ENCODE measurements at places on chromosomes 13 and 19. TPM values are rescaled to one million over a fixed set of nuclear protein-coding genes. Genes with fewer than 3 reads are reported as not detected.
A peak's percentile ranks its signal among the peaks of the same experiment; 100 is the strongest.

Gene APOC4
- total RNA-seq = not detected

Gene LIG1
- total RNA-seq = 65.8 TPM

DNA sequence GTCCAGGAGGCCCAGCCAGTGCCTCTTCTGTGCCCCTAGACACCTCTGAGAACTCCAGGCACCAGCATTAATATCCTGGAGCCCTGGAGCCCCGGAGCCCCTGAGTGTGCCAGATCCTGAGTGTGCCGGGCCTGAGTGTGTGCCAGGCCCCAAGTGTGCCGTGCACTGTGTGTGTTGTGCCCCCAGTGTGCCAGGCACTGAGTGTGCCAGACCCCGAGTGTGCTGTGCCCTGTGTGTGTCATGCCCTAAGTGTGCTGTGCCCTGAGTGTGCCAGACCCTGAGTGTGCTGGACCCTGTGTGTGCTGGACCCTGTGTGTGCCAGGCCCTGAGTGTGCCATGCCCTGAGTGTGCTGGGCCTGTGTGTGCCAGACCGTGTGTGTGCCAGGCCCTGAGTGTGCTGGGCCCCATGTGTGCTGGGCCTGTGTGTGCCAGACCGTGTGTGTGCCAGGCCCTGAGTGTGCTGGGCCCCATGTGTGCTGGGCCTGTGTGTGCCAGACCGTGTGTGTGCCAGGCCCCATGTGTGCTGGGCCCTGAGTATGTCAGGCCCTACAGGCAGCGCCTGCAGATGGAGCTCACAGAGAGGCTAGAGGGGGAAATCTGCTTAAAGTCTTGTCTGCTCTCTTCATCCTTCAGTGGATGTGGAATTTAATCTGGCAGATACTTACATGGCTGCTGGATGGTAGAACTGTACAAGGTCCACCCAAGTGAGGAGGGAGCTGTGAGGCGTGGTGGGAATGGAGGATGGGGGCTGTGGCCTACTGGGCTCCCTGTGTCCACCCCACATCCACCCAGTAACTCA is 53.9 kb downstream of the C13orf46 start:
- H3K4me1 ChIP-seq = peaks cover 6% of the 10 kb centered on the region
- H3K36me3 ChIP-seq = peaks cover 13% of the 10 kb centered on the region
- H3K27me3 ChIP-seq = peaks cover 26% of the 10 kb centered on the region
- no peak overlapping the region for H3K4me3 ChIP-seq

DNA sequence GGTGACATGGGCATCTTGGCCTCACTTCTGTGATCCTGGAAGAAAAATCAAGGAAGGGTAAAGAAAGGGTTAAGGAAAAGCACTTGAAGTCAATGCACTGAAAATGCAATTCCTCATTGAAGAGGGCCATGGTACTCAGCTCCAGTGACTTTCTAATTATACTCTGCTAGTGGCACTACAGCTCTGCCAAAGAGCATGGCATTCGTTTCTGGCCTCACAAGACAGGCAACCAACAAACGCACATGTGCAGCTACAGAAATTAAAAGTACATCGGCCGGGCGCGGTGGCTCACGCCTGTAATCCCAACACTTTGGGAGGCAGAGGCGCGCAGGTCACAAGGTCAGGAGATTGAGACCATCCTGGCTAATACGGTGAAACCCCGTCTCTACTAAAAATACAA is 21.8 kb downstream of the SACS start:
- no peak overlapping the region for H3K4me3 ChIP-seq
- no peak for DNase-seq
- H3K27me3 ChIP-seq = peaks cover 7% of the 10 kb centered on the region
- H3K36me3 ChIP-seq = no peaks in the 10 kb centered on the region

DNA sequence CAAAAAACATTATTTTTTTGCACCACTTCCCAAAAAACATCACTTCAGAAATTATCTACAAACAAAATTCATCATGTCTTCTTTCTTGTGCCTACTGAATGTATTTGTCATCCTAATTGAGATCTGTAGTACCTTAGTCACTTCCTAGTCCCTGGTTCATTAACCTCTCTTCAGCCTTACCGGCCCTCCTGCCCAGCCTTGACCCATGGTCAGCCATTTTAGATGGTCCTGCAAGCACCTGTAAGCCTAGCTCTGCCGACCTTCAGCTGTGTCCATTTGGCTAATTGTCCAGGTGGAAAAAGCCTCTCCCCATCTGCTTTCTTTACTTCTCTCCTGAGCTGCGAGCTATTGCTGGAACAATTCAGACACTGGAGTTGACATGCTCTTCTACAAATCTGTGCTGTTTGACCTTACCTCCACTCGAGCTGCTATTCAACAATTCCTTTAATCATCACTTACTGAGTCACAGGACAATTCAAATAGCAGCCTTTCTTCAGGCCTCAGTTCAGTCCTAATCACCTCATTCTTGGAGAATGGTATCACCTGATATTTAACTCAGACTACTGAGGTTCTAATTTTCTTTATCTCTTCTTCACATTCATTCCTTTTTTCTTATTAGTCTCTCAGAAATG is 882.5 kb downstream of the PCDH9 start:
- no peak for DNase-seq
- H3K27ac ChIP-seq = no peak overlapping the region
- no peak overlapping the region for H3K4me3 ChIP-seq
- no peaks in the 10 kb centered on the region for H3K36me3 ChIP-seq

GRCh38 chr13:44814161-44814560 is 175.1 kb downstream of the NUFIP1 start:
- DNase-seq = no peak
- no peaks in the 10 kb centered on the region for H3K36me3 ChIP-seq
- peaks cover 5% of the 10 kb centered on the region for H3K27me3 ChIP-seq
- H3K27ac ChIP-seq = no peak overlapping the region
- H3K4me1 ChIP-seq = peaks cover under 1% of the 10 kb centered on the region
- no peak overlapping the region for H3K4me3 ChIP-seq

GRCh38 chr13:25881971-25882451 is 169.8 kb downstream of the SHISA2 start:
- peaks cover 12% of the 10 kb centered on the region for H3K4me1 ChIP-seq
- H3K36me3 ChIP-seq = no peaks in the 10 kb centered on the region
- DNase-seq = no peak
- H3K27ac ChIP-seq = no peak overlapping the region
- H3K4me3 ChIP-seq = no peak overlapping the region

- no peaks in the 10 kb centered on the region for H3K4me1 ChIP-seq
- peaks cover 9% of the 10 kb centered on the region for H3K27me3 ChIP-seq
- peak; percentile 79 for DNase-seq
- no peak overlapping the region for H3K27ac ChIP-seq
Measured at GRCh38 chr19:19224852-19225494, 13.2 kb downstream of the NCAN start.

DNA sequence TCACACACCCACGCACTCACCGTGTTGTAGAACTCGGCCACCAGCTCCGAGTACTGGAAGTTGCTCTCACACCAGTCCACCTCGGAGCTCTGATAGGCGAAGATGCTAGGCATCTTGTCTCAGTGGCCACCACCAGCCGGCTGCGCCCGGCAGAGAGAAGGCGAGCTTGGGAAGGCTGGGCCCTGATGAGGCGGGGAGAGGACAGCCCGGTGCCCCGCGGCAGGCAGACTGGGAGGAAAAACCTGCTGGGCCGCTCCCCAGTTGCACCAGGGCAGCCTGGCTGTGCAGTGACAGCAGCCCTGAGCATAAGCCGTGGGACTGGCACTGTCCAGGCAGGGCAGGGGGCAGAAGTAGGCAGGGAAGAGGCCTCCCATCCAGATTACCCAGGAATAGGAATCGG is at the start of gene ACER1:
ACER1 (minus strand) TSS at position 174 of the 400 bp plus-strand sequence; CDS start at position 113, 61 bp downstream.
- no peak for DNase-seq
- no peak within 1 kb of the TSS for H3K27ac ChIP-seq
- no peaks in the 10 kb centered on the region for H3K27me3 ChIP-seq
- no peaks in the 10 kb centered on the region for H3K36me3 ChIP-seq
- no peak within 1 kb of the TSS for H3K4me3 ChIP-seq

DNA sequence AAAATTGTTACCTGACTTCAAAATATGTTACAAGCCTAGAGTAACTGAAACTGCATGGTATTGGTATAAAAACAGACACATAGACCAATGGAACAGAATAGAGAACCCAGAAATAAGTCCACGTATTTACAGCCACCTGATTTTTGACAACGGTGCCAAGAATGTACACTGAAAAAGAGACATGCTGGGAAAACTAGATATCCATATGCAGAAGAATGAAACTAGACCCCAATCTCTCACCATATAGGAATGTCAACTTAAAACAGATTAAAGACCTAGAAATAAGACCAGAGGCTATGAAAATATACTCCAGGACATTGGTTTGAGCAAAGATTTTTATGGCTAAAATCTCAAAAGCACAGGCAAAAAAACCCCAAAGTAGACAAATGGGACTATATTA is 76.5 kb downstream of the LATS2 start:
- no peak for DNase-seq
- H3K27ac ChIP-seq = no peak overlapping the region
- H3K4me3 ChIP-seq = no peak overlapping the region
- H3K4me1 ChIP-seq = no peaks in the 10 kb centered on the region
- no peaks in the 10 kb centered on the region for H3K27me3 ChIP-seq

DNA sequence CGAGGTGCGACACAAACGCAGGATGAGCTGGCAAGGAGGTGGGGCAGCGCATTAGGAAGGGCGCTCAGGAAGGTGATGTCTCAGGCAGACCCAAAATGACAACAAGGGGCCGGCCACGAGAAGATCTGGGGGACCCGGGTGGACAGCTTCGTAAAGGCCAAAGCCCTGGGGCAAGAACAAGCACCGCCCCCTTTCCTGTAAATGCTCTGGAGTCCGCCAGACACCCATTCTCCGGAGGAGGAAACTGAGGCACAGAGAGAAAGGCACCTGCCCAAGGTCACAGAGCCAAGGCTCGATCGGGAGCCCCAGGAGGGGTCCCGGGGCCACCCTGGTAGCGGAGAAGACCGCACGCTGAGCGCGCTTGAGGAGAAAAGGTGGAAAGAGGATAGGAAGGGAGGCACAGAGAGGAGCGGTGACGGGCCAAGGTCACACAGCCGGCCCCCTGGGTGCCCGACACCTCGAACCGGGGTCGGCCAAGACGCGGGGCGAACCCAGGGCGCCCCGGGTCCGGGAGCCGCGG is 571 bp downstream of the SAFB2 start:
- H3K27me3 ChIP-seq = no peaks in the 10 kb centered on the region
- no peak for DNase-seq
- H3K4me1 ChIP-seq = peaks cover 50% of the 10 kb centered on the region
- H3K36me3 ChIP-seq = peaks cover 38% of the 10 kb centered on the region

DNA sequence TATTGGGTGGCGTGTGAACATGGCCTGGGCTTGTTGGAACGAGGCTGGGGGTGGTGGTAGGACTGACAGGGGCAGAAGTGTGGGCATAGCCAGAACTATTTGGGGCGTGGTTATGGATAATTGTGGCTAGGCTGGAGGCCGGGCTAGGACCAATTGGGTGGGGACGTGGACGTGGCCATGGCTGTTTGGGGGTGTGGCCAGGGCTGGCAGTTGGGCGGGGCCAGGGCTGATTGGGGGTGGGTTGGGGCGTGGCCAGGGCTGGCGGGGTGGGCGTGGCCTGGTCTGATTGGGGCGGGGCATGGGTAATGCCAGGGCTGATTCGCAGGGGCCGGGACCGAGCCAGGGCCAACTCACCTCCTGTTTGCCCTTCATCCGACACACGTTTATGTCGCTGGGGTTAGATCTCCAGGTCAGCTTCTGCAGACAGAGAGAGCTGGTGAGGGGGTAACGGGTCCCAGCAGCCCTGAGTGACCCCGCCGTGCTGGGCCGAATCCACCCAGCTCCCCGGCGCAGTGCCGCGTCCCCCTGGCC is 2.8 kb downstream of the SEMA6B start:
- no peaks in the 10 kb centered on the region for H3K27me3 ChIP-seq
- no peak for DNase-seq
- H3K4me1 ChIP-seq = no peaks in the 10 kb centered on the region

GRCh38 chr13:38213314-38213713 is 136.3 kb upstream of the UFM1 start:
- H3K4me1 ChIP-seq = no peaks in the 10 kb centered on the region
- no peaks in the 10 kb centered on the region for H3K27me3 ChIP-seq

DNA sequence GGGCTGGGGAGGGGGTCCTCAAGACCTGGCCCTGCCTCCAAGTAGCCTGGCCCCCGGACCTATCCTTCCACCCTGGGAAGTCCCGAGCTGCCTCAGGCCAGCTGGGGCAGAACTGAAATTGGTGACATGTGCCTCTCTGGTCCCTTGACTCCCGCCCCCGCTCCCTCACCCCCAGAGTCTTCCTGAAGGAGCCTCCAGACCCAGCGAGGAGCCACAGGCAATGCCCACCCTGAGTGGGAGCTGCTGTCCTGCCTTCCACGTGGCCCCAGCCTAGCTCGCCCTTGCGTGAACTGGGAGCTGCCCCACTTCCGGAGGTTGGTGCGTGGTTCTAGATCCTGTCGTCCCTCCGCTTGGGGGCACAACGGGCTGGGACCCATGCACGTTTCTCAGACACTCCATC is 34.6 kb downstream of the CEBPA start:
- no peaks in the 10 kb centered on the region for H3K4me1 ChIP-seq
- H3K27ac ChIP-seq = no peak overlapping the region
- no peaks in the 10 kb centered on the region for H3K36me3 ChIP-seq
- no peaks in the 10 kb centered on the region for H3K27me3 ChIP-seq
- no peak overlapping the region for H3K4me3 ChIP-seq
- no peak for DNase-seq

- H3K4me1 ChIP-seq = no peaks in the 10 kb centered on the region
- no peak for DNase-seq
- H3K27me3 ChIP-seq = no peaks in the 10 kb centered on the region
- H3K4me3 ChIP-seq = no peak overlapping the region
- H3K27ac ChIP-seq = no peak overlapping the region
Measured at GRCh38 chr19:7562646-7563393, 27.3 kb downstream of the PNPLA6 start.

GRCh38 chr19:46772170-46773017 is 16.0 kb downstream of the SLC1A5 start:
- H3K27ac ChIP-seq = no peak overlapping the region
- peaks cover 14% of the 10 kb centered on the region for H3K4me1 ChIP-seq
- H3K27me3 ChIP-seq = no peaks in the 10 kb centered on the region
- H3K36me3 ChIP-seq = peaks cover 8% of the 10 kb centered on the region
- DNase-seq = no peak
- H3K4me3 ChIP-seq = no peak overlapping the region

DNA sequence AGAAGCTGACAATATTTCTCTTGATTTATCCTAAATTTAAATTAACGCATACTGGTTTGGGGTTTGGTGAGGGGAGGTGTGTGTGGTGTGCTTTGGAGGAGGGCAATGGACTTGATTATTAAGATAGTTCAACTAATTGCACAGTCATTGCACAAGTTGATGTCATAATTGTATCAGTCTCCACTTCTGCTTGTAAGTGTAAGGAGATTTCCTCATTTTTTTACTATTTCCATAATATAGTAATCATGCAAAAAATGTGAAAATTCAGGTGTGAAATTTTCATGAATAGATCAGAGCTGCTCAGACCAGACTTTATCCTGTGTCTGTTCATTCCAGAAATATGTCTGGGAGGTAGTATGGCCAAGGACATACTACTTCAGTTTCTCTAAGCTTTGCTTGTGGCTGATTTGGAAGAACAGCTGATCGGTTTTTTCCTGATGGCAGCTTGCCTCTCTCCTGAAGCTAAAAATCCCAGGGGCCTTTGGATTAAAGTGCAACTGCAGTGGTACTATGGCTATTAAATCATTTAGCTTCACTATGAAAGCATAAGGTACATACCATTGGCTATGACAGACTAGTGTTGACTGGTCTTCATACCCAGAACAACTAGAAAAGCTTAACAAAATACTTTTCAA is 201.8 kb upstream of the MIR17HG start:
- H3K4me3 ChIP-seq = no peak overlapping the region
- H3K36me3 ChIP-seq = no peaks in the 10 kb centered on the region
- H3K27ac ChIP-seq = no peak overlapping the region
